ENCODE measurements at places on chromosomes 16 and 17.
A peak's percentile ranks its signal among the peaks of the same experiment; 100 is the strongest.

- no peak for DNase-seq
Measured at GRCh38 chr16:54210452-54211125, 76.0 kb downstream of the IRX3 start.

DNA sequence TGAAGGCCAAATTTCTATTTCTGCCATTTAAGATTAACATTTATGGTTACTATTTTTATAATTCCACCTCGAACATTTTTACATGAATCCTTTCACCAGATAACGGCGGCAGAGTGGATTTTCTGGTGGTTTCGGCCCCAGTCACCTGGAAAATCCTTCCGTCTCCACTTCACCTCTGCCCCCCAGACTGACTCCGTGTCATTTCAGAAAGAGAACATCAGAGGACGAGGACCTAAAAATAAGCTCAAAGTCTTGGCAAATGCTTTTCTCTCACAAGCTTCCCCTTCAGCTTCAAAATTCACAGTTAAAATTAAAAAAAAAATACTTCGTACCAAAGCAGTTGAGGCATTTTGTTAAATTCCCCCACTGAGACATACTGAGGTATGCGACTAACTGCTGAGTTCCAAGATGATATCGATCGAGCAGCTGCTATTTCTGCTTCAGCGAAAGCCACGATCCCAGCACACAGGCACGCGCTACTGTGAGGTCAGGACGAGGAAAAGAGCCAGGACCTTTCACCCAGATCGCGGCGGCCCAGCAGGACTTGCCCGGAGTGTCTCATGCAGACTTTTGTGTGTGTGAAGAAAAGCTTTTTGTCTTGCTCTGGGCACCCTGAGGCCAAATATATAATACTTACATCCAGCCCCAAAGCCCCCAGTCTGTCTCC lies 36.8 kb downstream of the ASPA start:
- no peak for DNase-seq

DNA sequence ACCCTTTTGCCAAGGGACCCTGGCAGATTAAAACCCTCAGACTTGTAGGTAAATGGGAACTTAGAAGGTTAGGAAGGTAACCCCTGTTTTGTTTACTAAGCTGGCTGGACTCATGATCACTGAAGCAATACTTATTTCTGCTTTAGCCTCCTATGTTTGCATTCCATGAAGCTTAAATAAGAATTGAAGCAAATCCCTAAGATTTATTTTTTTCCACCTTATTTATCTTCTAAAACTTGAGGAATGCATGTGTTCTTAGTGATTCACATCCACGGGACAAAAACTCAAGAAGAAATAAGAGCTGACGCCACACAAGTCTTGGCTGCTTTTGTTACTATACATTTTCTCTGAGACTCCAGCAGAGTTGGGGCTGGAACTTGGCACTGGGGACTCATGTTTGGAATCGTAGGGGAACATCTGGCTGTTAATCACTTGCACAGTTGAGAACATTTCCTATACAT lies 35.5 kb downstream of the CLUAP1 start:
- DNase-seq: no peak

GRCh38 chr16:1471569-1472194 lies 3.1 kb downstream of the CLCN7 start:
- DNase-seq: no peak

GRCh38 chr16:5477251-5477650 lies 379.7 kb upstream of the EEF2KMT start:
- no peak for DNase-seq

- DNase-seq: peak; percentile 28
Measured at GRCh38 chr17:32007463-32008298, 498 bp downstream of the LRRC37B start.

DNA sequence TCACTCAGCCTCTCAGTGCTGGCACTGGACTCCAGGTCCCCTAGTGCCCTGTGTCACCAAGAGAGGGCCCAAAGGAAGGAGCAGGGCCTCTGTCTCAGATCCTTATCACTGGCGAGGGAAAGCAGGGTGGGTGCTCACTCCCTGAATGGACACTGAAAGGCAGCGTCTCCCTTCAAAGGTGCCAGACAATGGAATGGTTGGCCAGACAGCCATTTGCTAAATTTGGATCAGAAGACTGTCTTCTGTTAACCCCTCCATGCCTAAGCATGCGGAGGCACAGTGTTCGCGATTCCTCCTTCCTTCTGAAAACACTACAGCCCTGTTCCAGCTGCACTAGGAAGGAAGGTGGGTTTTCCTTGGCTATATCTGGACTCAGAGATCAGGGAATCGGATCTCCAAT lies 48.4 kb downstream of the SRCIN1 start:
- DNase-seq: no peak

GRCh38 chr16:631808-632358 lies 1.1 kb downstream of the WFIKKN1 start:
- no peak for DNase-seq

GRCh38 chr16:9469512-9469911 lies 378.1 kb downstream of the HAPSTR1 start:
- no peak for DNase-seq

DNA sequence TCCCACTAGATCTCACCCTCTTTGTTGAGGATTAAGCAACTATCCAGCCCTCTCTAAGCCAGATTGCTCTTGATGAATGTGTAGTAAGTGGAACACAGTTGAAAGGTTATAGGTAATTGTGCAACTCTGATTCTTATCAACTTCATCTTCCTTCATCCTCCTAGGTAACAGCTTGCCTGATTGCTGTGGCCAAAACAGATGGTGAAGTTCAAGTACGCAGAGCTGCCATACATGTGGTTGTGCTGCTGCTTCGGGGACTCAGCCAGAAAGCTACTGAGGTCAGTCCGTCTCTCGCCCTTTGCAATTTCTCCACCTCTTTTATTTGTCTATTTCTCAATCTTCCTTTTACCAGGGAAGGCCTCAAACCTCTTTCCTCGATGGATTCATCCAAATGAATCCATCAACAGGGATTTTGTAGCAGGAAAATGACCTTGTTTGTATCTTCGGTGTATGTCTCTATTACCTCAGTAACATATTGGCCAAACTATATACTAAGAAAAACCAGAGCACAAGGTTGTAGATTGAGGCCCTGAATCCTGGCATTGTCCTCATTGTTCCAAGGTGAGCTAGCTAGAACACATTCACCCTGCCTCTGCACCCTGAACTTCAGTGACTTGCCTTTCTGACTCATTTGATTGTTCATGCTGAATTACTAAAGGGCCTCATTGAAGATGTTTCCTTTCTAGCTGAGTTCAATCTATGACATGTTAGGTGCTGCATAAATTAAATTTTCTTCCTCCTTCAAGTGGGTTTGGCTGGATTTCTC lies 65.1 kb upstream of the HAS3 start:
- DNase-seq: no peak

DNA sequence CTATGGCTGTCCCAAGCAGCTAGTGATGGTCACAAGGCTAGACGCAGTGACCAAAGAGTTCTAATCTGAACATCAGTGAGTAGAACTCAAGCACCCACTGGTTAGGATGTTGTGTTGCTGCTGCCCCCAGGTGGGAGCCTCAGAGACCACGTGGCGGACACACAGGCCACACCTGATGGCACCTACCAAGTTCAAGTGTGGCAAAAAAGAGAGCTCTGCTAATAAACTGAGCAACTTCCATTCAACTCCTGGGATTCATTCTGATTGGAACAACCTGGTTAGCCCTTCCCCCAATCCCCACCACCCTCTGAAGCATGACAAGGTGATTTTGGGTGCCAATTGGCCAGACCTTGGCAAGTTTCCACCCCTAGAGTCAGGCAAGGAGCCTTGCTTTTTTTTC lies 3.5 kb upstream of the LCMT1 start:
- peak; percentile 49 for DNase-seq

DNA sequence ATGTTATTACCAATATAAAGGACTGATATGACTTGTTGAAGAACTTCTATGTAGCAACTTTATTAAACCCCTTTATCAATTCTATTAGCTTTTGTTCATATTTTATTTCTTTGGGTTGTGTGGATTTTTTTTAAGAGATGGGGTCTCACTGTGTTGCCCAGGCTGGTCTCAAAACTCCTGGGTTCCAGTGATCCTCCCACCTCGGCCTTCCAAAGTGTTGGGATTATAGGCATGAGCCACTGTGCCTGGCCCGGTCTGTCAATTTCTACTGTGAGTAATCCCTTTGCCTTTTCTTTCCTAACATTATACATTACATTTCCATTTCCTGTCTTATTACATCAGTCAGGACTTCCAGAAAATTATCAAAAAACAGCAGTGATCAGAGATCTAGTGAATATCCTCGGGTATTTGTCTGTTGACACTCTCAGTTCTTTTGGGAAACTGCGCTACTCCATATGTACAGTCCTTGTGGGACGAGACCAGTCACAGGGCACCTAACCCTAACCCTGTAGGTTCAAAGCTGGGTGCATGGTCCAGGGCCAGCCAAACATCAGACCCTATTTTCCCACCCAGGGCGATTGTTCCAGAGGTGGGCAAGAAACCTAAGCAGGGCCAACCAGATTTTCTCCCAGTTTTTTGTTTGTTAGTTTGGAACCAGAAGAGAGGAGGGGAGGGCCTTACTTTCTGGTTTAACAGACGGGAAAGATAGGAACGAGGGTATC lies 1.7 kb upstream of the SLC47A1 start:
- DNase-seq: no peak

GRCh38 chr16:79328402-79329165 lies 272.0 kb downstream of the MAF start:
- no peak for DNase-seq

- no peak for DNase-seq
Measured at GRCh38 chr16:80231121-80231520, 309.7 kb upstream of the DYNLRB2 start.

DNA sequence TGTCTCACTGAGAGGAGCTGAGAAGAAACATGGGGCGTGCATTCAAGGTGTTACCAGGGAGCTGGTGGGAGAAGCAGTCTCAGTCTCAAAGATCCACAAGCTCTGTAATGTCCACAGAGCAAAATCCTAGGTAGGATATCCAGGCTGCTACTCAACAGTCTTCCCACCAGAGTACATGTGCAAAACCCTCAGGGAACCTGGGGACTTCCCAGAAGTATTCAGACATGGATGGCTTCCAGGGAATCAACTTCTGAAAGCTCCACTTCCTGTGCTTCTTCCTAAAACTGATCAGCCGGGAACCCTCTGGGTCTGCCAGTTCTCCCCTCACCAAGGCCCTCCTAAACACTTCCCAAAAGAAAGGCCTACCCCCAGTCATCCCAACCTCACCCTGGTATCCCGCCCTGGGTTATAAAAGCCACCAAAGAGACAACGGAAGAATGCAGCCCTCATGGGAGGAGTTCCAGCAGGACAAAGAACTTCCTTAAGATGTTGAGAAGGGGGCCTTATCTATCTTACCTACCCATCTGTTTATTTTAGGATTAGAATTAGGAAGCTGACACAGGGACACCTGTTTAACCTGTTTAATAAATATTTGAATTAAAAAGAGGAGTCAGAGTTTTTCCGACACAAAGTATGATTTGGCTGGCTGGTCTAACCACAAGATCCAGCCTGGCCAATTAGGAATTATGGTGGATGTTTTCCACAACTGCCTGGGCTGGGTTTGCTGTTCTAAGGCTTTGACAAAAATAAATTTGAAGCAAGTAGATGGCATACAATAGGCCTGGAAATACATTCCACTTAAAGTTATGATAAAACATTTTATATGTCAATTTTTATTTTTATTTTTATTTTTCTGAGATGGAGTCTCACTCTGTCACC lies 37.0 kb downstream of the CUEDC1 start:
- no peak for DNase-seq

- no peak for DNase-seq
Measured at GRCh38 chr17:79617304-79617703, 6.5 kb upstream of the RBFOX3 start.

GRCh38 chr16:49431040-49431439 lies 57.4 kb downstream of the C16orf78 start:
- DNase-seq: no peak
